ENCODE measurements at places on chromosomes 13 and 19.

DNA sequence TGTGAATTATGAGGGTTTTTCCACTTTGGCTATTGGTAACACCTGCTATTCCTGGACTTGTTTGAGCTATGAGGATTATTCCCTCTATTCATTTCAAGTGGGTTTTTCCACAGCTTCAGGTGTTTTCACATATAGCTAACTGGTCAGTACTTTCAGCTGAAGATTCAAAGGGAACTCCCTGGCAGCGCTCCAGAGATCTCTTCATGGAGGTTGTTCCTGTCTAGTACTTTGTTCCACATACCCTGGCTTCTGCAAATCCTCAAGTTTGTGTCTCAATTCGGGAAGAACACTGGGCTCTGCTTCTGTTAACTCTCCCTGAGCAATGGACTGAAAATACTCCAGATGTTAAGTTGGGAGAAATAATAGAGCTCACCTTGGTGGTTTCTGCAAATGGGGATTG lies 5.6 kb upstream of the ZNF607 start:
- no peak for DNase-seq

DNA sequence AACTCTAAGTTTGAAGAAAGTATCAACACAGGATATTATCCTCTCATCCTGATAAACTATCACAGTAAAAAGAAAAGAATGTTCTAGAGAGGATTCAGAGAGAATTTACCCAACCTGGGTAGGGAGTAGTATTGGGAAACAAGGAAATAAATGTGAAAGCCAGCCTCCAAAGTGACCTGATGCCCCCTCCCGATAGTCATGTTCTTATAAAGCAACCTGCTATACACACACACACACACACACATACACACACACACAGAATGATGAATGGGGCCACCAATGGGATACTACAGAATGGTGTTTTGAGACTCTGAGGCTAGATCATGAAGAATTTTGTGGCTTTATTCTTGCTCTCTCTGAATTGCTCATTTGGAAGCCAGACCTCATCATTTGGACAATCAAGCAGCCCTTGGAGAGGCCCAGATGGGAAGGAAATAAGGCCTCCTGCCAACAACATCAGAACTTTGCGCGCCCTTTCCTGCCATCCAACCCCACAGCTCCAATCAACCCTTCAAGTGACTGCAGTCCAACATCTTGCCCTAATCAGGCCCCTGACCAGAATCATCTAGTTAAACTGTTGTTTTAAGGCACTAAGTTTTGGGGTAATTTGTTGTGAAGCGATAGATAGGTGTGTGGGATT lies 807.9 kb upstream of the ARGLU1 start:
- DNase-seq, result no peak

GRCh38 chr13:105058517-105058916 lies 1476.9 kb downstream of the EFNB2 start:
- DNase-seq, result no peak

DNA sequence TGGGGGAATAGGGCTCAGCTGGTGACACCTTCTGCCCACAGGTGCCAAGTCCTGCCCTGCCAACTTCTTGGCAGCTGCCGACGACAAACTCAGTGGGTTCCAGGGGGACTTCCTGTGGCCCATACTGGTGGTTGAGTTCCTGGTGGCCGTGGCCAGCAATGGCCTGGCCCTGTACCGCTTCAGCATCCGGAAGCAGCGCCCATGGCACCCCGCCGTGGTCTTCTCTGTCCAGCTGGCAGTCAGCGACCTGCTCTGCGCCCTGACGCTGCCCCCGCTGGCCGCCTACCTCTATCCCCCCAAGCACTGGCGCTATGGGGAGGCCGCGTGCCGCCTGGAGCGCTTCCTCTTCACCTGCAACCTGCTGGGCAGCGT lies 2.1 kb downstream of the P2RY11 start:
- no peak for DNase-seq

GRCh38 chr19:5141850-5142724 lies 173.2 kb downstream of the KDM4B start:
- DNase-seq, result no peak

Measured in stimulated activated CD4-positive, alpha-beta T cell treated with anti-CD3 and anti-CD28 coated beads, Interleukin-4, amount 100 ng/mL, for 48 hours (primary cell).